ENCODE measurements at places on chromosomes 16 and 17.

DNA sequence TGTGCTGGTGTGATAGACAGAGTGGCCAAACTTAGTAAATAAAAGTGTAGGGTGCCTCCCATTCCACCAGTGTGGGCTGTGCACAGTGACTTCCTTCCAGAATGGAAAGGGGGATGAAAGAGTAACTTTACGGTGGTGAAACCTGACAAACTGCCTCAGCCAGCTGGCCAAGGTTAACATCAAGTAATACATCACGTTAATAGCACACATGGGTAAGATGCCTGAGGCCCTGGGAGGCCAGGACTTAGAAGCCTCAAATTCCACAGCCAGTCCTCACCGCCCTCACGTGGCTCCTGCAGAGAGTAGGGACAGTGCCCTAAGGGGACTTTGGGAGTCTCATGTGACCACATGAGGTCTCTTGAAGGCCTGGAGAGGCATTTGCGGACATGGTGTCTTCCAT lies 14.1 kb downstream of the RMI2 start:
- DNase-seq = peak; percentile 19

GRCh38 chr17:38729886-38730525 lies at the start of gene CISD3:
TSS of gene CISD3 (plus strand) at chr17:38730341. CDS start at chr17:38730359, 18 bp downstream.
- DNase-seq = no peak

DNA sequence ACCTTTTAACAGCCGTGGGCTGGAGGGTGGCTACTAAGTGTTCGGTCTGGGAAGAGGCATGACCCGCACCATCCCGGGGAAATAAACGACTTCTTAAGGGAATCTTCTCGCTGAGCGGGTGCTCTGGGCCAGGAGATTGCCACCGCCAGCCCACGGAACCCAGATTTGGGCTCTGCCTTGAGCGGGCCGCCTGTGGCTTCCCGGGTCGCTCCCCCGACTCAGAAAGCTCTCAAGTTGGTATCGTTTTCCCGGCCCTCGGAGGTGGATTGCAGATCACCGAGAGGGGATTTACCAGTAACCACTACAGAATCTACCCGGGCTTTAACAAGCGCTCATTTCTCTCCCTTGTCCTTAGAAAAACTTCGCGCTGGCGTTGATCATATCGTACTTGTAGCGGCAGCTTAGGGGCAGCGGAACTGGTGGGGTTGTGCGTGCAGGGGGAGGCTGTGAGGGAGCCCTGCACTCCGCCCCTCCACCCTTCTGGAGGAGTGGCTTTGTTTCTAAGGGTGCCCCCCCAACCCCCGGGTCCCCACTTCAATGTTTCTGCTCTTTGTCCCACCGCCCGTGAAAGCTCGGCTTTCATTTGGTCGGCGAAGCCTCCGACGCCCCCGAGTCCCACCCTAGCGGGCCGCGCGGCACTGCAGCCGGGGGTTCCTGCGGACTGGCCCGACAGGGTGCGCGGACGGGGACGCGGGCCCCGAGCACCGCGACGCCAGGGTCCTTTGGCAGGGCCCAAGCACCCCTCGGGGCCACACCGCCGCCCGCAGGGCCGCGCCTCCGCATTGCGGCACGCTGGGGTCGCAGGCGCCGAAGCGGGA lies 3.6 kb upstream of the CBX4 start:
- no peak for DNase-seq

DNA sequence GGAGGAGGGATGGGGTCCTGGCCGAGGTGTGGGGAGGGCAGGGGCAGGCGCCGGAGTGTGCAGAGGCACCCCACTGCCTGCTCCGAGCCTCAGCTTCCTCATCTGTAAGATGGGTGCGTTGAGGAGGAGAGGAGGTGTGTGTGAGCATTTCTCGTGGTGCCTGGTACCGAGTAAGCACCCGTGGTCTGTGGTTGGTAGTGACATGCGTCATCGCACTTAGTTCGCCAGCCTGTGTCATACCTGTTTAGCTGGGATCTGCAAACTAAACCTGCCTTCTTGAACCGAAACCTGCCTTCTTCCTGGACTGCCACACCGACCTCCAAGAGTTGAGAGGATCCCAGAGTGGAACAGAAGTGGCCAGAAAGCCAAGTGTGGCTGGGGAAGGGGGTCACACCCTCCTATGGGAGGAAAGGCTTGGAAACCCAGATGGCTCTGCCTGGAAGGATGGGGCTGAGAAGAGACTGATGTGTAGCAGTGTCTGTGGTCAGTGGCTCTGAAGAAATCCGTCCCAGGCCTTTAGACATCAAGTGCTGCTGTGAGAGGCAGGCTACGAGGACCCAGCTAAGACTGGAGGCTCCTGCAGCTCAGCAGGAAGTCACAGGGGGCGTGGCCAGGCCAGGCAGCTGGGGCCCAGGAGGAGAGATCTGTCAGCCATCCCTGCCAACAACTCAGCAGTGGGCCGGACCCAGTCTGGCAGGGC lies 162.6 kb upstream of the PLCG2 start:
- DNase-seq = no peak

- no peak for DNase-seq
Measured at GRCh38 chr16:3188925-3189825, 1.2 kb downstream of the OR1F1 start.

- DNase-seq = no peak
Measured at GRCh38 chr16:71216714-71217113, 13.8 kb downstream of the HYDIN start.

GRCh38 chr16:57593021-57593420 lies 35.4 kb upstream of the ADGRG1 start:
- DNase-seq = no peak

- DNase-seq = no peak
Measured at GRCh38 chr17:49090878-49091594, 41.5 kb upstream of the B4GALNT2 start.

DNA sequence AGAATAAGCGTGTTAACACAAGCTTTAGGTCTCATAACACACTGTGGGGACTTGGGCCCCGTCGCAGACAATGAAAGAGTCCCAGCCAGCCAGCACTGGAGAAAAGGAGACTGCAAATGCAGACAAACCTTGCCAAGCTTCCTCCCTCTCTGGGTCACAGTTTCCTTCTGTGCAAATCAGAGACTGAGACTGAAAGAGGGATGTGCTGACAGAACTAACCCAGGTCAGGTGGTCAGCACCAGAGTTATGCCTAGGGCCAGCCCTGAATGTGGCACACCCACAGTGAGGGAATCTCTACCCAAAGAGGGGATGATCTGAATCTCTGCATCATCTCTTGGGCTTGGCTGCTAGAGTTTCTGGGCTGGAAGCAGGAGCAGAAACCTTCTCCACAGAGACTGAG lies 282.3 kb upstream of the CCL2 start:
- no peak for DNase-seq

DNA sequence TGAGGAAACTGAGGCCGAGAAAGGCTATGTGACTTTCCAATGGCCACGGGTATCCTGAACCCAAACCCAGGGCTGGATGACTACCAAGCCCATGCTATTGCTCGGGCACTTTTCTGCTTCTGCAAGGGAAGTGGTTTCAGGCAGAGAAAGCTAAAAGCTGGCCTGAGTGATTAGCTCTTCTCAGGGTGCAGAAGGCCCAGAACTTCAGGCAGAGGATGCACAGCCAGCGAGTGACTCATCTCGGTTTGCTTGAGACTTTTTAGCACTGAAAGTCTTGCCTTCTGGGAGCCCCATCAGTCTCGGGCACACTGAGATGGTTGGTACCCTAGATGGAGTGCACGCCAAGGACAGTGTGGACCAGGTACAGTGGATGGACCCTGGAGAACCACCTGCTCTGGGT lies 129.5 kb upstream of the SDK2 start:
- no peak for DNase-seq

DNA sequence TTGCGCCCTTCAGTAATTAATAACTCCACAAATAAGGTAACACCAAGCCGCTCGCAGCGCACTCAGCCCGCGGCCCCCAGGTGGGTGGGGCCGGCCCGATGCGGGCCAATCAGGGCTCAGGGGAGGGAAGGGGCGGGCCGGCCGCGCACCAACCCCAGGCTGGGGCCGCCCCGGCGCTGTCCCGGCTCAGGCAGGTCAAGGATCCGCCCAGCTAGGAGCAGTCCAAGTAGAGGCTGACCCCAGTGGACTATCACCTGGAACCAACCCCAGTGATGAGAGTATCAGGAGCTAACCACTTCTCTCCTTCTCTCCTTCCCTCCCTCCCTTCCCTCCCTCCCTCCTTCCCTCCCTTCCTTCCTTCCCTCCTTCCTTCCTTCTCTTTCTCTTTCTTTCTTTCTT lies 110.8 kb downstream of the C16orf78 start:
- no peak for DNase-seq

GRCh38 chr16:80517846-80518245 lies 22.9 kb upstream of the DYNLRB2 start:
- DNase-seq = no peak

- DNase-seq = no peak
Measured at GRCh38 chr16:84842516-84843148, 22.8 kb downstream of the CRISPLD2 start.

GRCh38 chr16:87145181-87146176 lies 171.7 kb downstream of the C16orf95 start:
- DNase-seq = peak; percentile 88

GRCh38 chr16:27428026-27428785 lies 26.2 kb downstream of the IL21R start:
- no peak for DNase-seq

GRCh38 chr17:78738278-78738677 lies 43.8 kb downstream of the CYTH1 start:
- DNase-seq = no peak

- no peak for DNase-seq
Measured at GRCh38 chr16:48165961-48166578, 10.3 kb upstream of the ABCC12 start.

DNA sequence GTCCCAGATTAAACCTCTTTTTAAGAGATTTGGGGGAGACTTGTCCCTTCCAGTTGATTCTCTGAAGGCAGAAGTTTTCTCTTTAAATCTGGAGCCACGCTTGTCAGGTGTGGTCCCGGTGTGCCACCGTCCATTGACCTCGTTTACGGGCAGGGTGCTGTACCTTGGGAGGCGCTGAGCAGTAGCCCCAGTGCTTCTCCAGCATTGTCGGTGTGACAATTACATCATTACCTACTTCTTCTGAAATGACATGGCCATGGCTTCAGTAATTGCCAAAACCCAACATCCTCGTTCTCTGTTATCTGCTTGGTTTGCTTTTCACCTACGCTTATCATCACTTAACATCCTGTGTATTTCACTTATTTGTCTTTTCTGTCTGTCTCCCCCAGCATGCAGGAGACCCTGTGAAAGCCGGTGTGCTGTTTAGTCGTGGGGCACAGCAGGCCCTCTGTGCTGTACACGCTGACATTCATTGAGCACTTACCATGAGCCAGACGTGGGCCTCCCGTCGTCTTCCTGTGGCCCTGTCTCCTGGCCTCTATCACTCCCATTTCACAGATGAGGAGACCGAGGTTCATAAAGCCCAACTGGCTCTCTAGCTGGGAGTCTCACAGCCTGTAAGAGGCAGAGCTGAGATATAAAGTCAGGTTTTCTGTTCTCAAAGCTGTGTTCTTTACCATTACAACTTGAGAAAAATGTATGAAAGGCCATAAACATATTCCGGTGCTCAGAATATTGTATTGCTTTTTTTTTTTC lies 143.9 kb downstream of the CMIP start:
- DNase-seq = no peak

- no peak for DNase-seq
Measured at GRCh38 chr17:77442976-77443747, 302.4 kb downstream of the SEC14L1 start.

- DNase-seq = no peak
Measured at GRCh38 chr16:1740234-1740633, 31.1 kb downstream of the NME3 start.

- DNase-seq = no peak
Measured at GRCh38 chr17:187130-187529, 5.7 kb upstream of the DOC2B start.

DNA sequence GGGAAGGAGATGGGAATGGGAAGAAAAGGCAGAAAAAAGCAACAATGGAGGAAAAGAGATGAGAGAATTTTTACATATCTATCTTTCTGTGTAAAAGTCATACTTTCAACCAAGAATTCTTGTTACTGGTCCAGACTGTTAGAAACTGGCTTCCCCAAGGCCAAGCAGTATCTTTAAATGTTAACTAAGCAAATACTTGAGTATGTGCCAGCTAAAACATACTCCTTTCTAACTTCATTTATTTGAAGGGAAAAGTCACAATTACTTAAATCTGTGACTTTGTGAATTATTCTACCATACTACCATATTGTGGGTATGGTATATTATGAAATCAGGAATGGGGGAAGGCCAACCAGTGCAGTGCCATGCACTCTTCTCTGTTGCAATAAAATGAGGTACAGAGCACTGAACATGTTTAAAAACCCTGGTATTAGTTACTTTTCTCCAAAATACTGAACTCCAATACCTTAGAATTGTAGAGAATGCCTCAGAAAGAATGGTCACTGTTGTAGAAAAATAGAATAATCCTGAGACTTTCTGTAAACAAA lies 92.3 kb upstream of the C17orf78 start:
- DNase-seq = no peak

DNA sequence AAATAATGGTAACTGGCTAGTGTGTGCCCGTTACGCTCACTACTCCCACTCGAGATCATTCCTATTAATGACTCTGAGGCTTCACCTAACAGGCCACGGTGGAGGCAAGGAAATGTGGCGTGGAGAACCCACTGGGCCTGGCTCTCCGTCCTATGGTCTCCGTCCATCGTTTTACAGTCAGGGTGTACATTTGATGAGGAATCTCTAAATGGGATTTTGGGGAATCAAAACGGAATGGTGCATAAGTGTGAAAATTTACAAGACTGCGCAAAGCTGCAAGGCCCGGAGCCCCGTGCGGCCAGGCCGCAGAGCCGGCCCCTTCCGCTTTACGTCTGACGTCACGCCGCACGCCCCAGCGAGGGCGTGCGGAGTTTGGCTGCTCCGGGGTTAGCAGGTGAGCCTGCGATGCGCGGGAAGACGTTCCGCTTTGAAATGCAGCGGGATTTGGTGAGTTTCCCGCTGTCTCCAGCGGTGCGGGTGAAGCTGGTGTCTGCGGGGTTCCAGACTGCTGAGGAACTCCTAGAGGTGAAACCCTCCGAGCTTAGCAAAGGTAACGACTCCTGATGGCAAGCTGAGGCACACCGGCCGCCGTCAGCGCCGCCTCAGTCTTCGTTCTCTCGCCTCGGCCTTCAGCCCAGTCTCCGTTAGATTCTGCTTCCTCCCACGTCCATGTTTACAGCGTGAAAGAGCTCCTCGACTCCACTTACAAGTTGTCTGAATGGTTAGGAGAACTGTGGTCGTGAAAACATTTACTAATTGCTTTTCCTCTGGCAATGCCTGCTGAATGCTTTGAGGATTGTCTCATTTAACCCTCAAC lies at the start of gene RAD51C:
RAD51C (plus strand) TSS at position 364 of the 817 bp plus-strand sequence; CDS start at position 406, 42 bp downstream.
- DNase-seq = no peak

GRCh38 chr16:82671741-82672140 lies 45.0 kb downstream of the CDH13 start:
- no peak for DNase-seq

GRCh38 chr16:314351-314750 lies 31.4 kb downstream of the PDIA2 start:
- DNase-seq = no peak

DNA sequence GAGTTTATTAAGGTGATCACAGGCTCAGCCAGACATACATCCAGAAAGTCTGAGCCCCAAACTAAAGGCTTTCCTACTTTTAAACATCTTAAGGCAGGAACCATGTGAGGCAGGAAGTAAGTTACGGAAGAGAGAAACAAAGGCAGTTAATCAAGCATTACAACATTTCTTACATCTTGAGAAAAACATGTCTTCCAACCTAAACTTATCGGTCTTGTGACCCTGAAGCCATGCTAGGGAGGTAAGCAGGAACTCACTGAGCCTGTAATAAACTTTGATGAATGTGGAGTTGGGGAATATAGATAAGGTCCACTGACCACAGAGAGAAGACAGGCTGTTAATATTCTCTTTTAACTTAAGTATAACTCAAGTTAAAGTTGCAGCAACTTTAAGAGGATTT lies 3.5 kb upstream of the ACSM3 start:
- DNase-seq = no peak
